ENCODE measurements at places on chromosomes 3 and 15.

DNA sequence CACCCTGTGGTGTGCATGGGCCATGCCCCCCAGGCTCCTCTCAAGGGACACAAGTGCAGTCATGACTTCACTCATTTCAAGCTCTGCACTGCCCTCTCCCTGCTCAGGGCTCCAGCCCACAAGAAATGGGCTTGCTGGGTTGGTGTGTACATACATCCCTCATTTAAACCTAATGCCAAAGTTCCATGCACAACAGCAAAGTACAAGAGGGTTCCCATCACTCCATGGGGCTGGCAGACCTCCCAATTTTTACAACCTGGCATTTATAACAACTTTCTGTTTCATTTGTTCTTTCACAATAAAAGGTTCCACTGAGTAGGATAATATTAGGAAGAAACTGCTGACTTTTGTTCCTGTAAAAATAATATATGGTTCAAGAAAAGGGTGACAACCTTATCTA lies 54.3 kb downstream of the HERC2 start:
- DNase-seq, result no peak
- H3K27me3 ChIP-seq, result no peaks in the 10 kb centered on the region
- H3K36me3 ChIP-seq, result peaks cover 38% of the 10 kb centered on the region
- H3K4me3 ChIP-seq, result no peak overlapping the region
- H3K27ac ChIP-seq, result no peak overlapping the region

DNA sequence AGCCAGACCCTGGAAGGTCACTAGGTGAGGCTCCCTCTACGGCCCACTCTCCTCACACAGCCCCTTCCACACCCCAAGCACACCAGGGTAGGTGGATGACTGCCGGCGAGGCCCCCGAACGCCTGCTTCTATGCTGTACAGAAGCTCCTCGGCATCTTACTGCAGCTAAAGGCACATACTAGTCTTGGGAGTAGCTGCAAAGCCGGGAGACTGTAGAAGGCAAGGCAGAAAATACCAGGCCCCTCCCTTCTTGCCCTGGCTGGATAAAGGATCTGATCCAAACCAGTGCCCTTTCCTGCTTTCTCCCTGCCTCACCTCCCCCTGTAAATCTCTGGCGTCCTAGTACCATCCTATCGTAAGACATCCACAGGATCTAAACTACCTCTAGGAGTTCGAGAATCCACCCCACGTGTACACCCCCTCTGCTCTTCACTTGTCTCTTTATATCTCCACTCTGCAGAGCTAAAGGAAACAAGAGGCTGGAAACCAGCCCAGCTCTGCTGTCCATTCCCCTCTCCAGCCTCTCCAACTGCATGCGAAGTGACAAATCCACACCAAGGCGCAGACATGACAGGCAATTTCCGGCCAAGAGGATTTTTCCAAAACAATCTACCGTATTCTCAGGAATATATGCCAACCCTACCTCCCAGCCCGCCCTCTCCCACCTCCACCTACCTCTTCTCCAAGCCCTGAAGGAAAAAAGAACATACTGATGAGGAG lies 11.8 kb downstream of the TNK2 start:
- peaks cover 23% of the 10 kb centered on the region for H3K36me3 ChIP-seq
- H3K27me3 ChIP-seq, result no peaks in the 10 kb centered on the region
- DNase-seq, result no peak
- H3K4me1 ChIP-seq, result peaks cover 60% of the 10 kb centered on the region
- peak overlapping the region; percentile 70 for H3K4me3 ChIP-seq

GRCh38 chr3:33977227-33977626 lies 178.8 kb downstream of the PDCD6IP start:
- peaks cover 1% of the 10 kb centered on the region for H3K27me3 ChIP-seq
- no peaks in the 10 kb centered on the region for H3K36me3 ChIP-seq
- no peaks in the 10 kb centered on the region for H3K4me1 ChIP-seq
- DNase-seq, result no peak
- no peak overlapping the region for H3K4me3 ChIP-seq

- no peak overlapping the region for H3K27ac ChIP-seq
- H3K36me3 ChIP-seq, result no peaks in the 10 kb centered on the region
Observed at GRCh38 chr15:45179221-45179985, 8.4 kb downstream of the SHF start.

DNA sequence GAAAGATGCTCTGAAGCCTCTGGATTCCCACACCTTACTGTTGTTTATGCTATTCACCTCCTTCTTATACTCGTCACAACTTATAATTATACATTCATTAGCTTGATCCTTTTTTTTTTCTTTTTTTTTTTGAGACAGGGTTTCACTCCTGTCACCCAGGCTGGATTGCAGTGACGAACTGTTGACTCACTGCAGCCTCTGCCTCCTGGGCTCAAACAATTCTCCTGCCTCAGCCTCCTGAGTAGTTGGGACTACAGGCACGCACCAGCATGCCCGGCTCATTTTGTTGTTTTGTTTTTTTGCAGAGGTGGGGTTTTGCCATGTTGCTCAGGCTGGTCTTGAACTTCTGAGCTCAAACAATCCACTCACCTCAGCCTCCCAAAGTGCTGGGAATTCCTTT lies 143.6 kb downstream of the PLCL2 start:
- H3K4me3 ChIP-seq, result no peak overlapping the region
- DNase-seq, result no peak
- peaks cover 61% of the 10 kb centered on the region for H3K4me1 ChIP-seq
- H3K27ac ChIP-seq, result no peak overlapping the region

GRCh38 chr3:120648290-120648689 lies 33.7 kb downstream of the HGD start:
- no peaks in the 10 kb centered on the region for H3K4me1 ChIP-seq
- no peaks in the 10 kb centered on the region for H3K36me3 ChIP-seq
- H3K4me3 ChIP-seq, result no peak overlapping the region
- no peak for DNase-seq

- no peaks in the 10 kb centered on the region for H3K36me3 ChIP-seq
- no peak overlapping the region for H3K27ac ChIP-seq
- no peaks in the 10 kb centered on the region for H3K4me1 ChIP-seq
- no peaks in the 10 kb centered on the region for H3K27me3 ChIP-seq
- H3K4me3 ChIP-seq, result no peak overlapping the region
- DNase-seq, result no peak
Observed at GRCh38 chr3:73674280-73674679, 49.5 kb upstream of the PDZRN3 start.

DNA sequence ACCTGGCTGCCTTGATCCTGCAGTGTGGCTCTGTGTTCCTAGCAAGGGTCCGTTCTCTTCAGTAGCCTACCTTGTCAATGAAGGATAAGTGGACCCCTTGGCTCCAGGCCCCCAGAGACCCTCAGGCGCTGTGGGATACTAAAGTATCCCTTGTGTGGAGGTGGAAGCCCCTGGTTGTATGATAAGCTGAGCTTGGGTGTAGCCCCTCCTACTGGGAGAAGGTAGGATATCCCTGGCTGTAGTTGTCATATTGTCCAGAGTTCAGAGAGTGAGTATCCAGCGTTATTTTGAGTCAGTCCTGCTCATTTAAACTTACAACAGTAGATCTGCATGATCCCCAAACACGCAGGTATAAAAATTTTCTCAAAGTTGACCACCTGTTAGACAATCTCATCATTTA lies 496.8 kb downstream of the CNTN4 start:
- H3K27ac ChIP-seq, result no peak overlapping the region
- no peaks in the 10 kb centered on the region for H3K4me1 ChIP-seq
- DNase-seq, result no peak
- H3K36me3 ChIP-seq, result no peaks in the 10 kb centered on the region
- H3K4me3 ChIP-seq, result no peak overlapping the region
- H3K27me3 ChIP-seq, result no peaks in the 10 kb centered on the region

DNA sequence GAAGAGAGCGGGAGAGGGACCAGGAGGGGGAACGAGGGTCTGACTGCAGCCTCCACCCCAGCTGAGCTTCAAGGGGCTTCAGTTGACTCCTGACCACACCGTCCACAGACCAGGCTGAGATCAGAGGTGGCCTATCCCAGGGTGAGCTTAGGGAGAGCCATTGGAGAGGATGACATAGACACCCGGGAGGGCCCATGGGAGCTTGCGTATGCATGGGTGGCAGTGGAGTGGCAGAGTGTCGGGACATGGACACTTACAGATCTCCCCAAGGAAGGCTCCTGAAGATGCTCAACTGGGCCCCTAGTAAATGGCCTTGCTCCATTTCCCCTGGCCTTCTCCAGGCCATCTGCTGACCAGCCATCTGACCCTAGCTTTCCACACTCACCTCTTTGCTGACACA lies 12.6 kb upstream of the ALAS1 start:
- H3K27ac ChIP-seq, result no peak overlapping the region
- peaks cover 15% of the 10 kb centered on the region for H3K4me1 ChIP-seq
- no peak overlapping the region for H3K4me3 ChIP-seq
- H3K36me3 ChIP-seq, result no peaks in the 10 kb centered on the region

GRCh38 chr3:132841621-132842020 lies 119.4 kb upstream of the NPHP3 start:
- H3K4me3 ChIP-seq, result no peak overlapping the region
- H3K36me3 ChIP-seq, result no peaks in the 10 kb centered on the region
- H3K4me1 ChIP-seq, result no peaks in the 10 kb centered on the region
- H3K27me3 ChIP-seq, result peaks cover 3% of the 10 kb centered on the region
- no peak overlapping the region for H3K27ac ChIP-seq
- DNase-seq, result no peak

DNA sequence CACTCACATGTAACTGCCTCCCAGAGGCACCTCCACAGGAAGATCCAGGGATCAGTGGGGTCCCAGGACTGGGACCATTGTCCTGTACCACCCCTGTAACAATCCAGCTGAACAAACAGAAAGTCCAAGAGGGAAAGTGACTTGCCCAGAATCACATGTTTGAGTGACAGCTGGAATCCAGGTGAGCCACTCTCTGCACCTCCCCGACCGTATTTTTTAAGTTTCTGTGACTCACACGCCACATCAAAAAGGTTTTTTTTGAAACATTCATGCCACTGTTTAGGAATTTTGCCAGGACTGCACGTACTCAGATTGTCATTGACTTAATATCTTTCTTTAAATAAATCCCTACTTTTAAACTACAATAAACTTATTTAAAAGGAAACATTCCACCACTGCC lies 9.8 kb upstream of the SLC6A1 start:
- H3K4me1 ChIP-seq, result no peaks in the 10 kb centered on the region
- no peak for DNase-seq
- no peak overlapping the region for H3K27ac ChIP-seq
- no peak overlapping the region for H3K4me3 ChIP-seq
- peaks cover 4% of the 10 kb centered on the region for H3K27me3 ChIP-seq

DNA sequence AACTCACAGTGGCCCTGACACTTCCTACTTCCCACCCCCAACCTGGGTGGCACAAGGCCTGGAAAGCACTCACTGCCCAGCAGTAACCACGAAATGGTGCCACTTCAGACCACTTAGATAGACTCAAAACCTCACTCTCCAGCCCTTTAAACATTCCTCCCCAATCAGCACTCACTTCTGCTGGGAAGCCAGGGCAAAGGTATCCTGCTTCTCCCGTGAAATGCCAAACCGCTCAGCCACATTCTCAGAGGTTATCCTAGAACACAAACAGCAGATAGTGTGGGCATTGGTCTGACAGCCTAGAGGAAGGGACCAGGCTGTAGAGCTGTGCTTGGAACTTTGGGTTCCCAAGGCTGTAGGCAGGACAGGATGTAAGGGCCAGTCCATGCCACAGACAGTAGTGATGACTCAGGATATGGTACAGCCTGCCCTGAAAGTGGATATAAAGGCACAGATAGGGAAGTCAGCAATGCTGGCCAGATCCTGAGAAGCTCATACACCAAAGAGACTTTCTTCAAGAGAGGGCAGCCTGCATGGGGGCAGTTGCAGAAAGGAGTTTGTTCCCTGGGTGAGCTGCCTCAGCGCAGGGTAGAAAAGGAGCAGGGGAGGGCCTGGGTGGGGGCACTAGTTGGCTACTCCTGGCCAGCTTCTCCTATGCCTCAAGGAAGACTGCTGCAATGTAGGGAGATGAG lies 9.2 kb downstream of the ACAA1 start:
- peaks cover 6% of the 10 kb centered on the region for H3K4me1 ChIP-seq
- H3K27me3 ChIP-seq, result no peaks in the 10 kb centered on the region
- no peak for DNase-seq

- no peak for DNase-seq
- H3K27ac ChIP-seq, result peak overlapping the region; percentile 36
- H3K4me3 ChIP-seq, result no peak overlapping the region
- H3K36me3 ChIP-seq, result no peaks in the 10 kb centered on the region
- peaks cover 6% of the 10 kb centered on the region for H3K27me3 ChIP-seq
Observed at GRCh38 chr15:40368719-40369473, 10.9 kb downstream of the DISP2 start.

DNA sequence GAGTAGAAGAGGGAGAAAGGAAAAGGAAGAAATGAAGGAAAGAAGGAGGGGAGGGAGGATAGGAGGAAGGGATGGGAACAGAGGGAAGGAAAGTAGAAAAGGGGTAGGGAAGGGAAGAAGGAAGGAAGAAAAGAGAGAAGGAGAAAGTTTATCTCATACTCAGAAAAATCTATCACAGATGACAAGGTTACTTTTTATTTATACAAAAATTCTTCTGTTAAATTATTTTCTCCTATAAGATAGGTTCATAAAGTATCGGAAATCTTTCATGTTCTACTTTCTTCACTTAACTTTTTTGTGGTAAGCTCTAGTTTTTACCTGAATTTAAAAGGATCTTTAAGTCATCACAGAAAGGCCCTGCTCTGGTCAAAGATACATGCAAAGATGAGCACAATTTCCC lies 38.1 kb downstream of the SI start:
- no peak overlapping the region for H3K27ac ChIP-seq
- no peak for DNase-seq
- no peaks in the 10 kb centered on the region for H3K27me3 ChIP-seq
- H3K4me1 ChIP-seq, result no peaks in the 10 kb centered on the region
- no peak overlapping the region for H3K4me3 ChIP-seq

DNA sequence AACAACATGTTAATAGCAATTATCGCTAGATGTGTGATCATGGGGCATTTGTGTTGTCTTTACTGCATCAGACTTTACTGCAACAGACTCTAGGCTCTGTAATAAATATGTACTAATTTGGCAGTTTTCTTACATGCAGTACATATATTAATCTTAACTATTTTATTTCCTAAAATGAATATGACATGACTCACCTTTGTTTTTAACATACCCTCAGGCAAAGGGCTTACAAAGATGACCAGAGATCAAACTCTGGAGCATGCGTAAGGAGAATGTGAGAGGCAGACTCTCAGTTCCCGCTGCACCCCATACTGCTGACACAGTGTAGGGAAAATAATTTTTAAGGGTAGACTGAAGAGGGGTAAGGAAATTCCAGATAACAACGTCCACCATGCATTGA lies 7.2 kb upstream of the FAM174B start:
- H3K27ac ChIP-seq, result no peak overlapping the region
- H3K36me3 ChIP-seq, result no peaks in the 10 kb centered on the region
- H3K4me3 ChIP-seq, result no peak overlapping the region
- H3K27me3 ChIP-seq, result peaks cover 6% of the 10 kb centered on the region
- H3K4me1 ChIP-seq, result no peaks in the 10 kb centered on the region

DNA sequence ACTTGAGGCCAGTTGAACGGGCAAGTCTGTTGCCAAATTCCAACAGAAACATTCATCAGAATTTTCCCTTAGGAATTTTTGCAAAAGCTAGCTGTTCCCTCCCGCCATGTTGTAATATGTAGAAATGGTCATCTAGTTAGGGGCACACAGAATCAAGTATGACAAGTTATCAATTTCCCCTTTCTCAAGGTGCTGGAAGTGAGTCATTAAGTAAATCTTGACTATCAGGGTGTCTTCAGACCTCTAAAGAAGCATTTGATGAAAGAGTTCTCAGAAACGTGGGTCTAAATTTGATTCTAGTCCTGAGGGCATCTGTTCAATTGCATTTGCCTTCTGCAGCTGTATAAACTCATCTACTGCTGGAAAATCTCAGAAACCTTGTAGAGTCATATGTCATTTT lies 123.4 kb upstream of the FRMD4B start:
- H3K27ac ChIP-seq, result no peak overlapping the region
- DNase-seq, result no peak
- H3K27me3 ChIP-seq, result peaks cover 2% of the 10 kb centered on the region
- H3K4me1 ChIP-seq, result no peaks in the 10 kb centered on the region
- no peaks in the 10 kb centered on the region for H3K36me3 ChIP-seq
- no peak overlapping the region for H3K4me3 ChIP-seq
